ENCODE measurements at places on chromosomes 4 and X.

GRCh38 chr4:7803992-7804755 lies 135.5 kb downstream of the AFAP1 start:
- peak; percentile 77 for DNase-seq

GRCh38 chrX:39779952-39780783 lies 317.6 kb downstream of the BCOR start:
- no peak for DNase-seq

- no peak for DNase-seq
These were observed 63.2 kb downstream of the QDPR start for GRCh38 chr4:17448689-17449088.

GRCh38 chr4:141065872-141066271 lies 67.4 kb downstream of the RNF150 start:
- no peak for DNase-seq

- peak; percentile 55 for DNase-seq
These were observed 56.7 kb downstream of the PRPS1 start for GRCh38 chrX:107684956-107685385.

GRCh38 chrX:120536061-120536460 lies 24.7 kb downstream of the CUL4B start:
- no peak for DNase-seq

Measured in ACHN (cell line).